ENCODE measurements at places on chromosomes 4 and X.

DNA sequence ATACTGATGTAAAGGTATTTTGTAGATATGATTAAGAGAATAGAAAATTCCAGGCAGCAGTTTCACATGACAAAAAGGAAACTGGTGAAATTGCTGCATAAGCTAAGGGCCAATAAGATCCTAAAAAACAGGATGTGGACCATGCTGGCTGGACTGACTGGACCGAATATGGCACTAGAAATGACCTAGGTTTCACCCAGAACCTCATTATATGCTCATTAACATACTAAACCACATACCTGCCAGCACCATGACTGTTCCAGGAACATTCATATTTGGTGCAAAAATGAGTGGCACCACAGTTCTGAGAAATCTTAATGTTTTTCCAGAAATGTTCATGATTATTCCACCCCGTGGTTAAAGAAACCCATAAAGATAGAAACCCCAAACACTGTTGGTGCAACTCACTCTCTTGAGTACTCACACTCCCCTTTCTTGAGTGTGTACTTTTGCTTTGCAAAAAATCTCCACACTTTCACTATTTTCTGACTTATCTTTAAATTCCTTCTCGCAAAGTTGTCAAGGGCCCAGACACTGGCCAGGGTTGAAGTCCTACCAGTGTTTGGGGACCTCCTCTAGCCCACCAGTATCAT, 74.0 kb downstream of the FANCB start:
- no peak for DNase-seq

DNA sequence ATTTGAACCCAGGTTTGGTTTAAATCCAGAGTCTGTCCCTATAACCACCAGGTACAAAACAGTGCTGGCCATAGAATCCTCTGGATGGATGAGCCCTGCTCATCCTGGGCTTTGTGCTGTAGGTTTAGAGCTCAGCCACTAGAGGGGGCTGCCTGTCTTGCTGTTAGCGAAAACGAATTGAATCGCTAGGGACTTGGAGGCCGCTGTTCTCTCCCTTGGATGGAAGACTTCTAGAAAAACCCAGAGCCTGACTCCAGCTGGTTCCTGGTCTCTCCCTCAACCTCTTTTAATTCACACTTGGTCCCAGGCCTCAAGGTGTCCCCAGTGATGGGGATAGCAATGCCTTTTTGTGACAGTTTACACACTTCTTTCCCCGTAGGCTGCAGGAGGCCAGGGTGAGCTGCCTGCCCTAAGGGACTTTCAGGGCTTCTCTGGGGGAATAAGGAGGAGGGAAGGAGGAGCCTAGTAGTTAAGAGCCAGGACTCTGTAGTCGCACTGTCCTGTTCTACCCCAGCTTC, 8.7 kb downstream of the RIPPLY1 start:
- peak; percentile 59 for DNase-seq

- no peak for DNase-seq
Observed at GRCh38 chrX:104270916-104271512, 16.3 kb upstream of the ESX1 start.

DNA sequence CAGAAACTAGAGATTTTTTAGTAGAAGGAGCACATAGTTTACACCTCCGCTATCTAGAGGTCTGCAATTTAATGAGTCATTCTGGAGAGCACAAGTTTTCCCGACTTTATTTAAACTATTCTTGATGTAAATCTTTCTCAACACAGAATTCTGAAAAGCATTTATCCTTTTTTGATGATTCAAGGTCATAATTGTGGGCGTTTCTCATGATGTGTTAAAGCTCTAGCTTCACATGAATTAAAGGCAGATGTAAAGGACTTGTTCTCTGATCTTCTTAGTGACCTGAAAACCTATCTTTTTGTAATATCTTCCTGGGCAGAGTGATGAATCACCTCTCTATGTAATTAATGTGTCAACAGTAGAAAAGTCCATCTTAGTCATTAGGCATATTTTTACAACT, 128.8 kb downstream of the COMMD8 start:
- DNase-seq = no peak

DNA sequence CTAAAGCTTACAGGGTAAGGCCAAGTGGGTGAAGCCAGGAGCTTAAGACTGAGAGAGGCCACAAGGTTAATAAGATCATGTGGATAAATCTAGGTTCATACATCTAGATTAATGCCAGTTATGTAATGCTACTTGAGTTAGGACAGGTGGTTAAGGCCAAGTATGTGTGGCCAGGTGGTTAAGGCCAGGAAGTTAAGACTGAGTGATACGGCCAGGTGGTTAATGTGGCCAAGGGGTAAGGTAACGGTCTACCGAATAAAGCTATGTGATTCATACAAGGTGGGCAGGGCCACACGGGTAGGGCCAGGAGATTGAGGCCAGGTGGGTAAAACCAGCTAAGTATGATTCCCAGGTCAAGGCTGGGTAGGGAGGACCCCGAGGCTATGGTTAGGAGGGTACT, 223.0 kb downstream of the TACR3 start:
- DNase-seq = no peak

- peak; percentile 92 for DNase-seq
Observed at GRCh38 chr4:85474818-85475630, at the start of gene ARHGAP24. ARHGAP24 (plus strand) TSS chr4:85475150.

- no peak for DNase-seq
Observed at GRCh38 chr4:125434136-125434535, 119.4 kb downstream of the FAT4 start.

GRCh38 chr4:120920666-120921065, 1.9 kb downstream of the PRDM5 start:
- DNase-seq = no peak

GRCh38 chrX:56382278-56382677, 150.1 kb downstream of the KLF8 start:
- no peak for DNase-seq

GRCh38 chr4:76108467-76109181, 34.1 kb downstream of the ART3 start:
- no peak for DNase-seq

DNA sequence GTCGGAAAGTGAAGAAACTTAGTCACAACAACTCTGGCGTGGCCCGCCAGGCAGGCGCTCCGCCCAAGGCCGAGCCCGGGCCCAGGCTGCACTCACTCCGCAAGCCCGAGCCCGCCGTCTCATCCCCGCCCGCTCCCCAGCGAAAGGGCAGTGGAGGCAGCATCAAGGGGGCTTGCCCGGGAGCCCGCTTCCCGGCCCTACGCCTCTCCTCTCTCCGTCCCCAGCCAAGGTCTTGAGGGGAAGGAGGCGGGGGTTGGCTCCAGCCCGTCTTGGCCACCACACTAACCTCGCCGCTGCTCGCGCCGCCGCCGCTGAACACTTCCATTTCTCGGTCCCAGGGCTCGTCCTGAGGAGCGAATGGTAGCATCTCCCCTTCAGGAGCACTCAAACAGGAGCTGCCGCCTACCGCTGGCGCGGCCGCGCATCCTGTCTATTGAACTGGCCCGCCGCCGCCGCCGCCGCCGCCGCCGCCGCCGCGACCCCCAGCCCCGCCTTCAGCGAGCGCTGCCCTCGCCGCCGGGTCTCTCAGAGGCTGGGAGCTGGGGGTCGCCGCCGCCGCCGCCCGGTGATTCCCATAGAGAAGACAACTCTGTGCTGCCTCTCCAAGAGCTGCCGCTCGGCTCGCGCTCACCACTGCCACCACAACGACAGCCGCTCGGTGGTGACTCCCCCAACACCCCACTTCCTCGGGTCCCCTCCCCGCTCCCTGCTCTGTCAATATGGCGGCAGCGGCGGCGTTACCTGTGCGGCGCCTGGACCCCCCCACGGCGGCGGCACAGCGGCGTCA, at the start of gene RPS6KA6:
Gene RPS6KA6 (minus strand): TSS at position 667 of the 787 bp plus-strand sequence. CDS start 300 bp downstream, at position 367.
- DNase-seq = peak; percentile 17

GRCh38 chrX:40709395-40709794, 25.9 kb downstream of the MED14 start:
- no peak for DNase-seq

DNA sequence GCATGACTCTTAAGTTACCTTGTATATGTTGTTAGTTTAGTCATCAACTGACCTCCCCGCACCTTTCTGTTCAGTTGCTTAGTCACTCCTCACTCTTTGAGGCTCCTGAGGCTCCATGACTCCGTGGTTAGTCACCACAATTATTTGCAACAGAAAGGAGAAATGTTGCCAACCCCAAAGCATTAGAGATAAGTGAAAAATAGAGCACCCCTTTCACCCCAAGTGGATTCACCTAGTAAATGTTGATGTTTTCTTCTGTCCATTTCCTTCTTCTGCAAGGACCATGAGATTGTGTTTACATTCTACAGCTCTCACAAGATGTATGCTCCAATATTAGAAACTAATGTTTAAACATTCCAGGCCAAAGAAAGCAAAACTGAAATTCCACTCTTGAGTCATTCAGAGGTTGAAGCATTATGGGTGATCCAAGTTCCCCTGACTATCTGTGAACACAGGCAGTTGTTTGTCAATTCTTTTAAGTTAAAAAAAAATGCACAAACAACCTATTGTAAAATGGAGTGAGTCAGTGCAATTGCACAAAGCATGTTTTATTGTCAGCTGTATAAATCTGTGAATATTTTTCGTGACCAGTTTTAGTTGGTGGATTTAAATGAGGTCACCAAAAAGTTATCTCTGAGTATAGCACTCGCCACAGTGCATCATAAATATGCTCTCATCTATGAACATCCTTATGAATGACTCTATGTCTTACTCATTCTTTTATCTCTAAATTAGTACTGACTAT, 552.4 kb upstream of the MAGEB2 start:
- DNase-seq = peak; percentile 19

DNA sequence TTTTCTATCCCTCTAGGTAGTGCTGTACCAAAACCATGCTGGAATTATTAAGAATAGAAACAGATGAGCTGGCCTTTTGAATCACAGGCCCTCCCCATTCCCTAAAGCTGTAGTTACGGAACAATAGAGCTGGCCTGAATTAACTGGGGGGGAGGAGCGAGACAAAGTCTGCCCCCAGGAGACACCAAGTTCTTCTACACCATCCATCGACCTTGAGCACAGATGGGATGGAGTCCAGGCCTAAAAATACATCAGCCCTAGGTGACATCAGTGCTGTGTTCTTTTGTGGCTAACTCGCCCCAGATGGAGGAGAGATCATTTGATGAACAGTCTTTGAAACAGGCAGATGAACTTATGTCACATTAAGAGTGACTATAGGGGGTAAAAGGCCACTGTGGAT, 49.6 kb downstream of the LHFPL1 start:
- no peak for DNase-seq

GRCh38 chr4:48194971-48195370, 60.9 kb upstream of the TXK start:
- no peak for DNase-seq
